GOT3 (cell line): ENCODE measurements at places on chromosomes 3 and 15.

GRCh38 chr3:81932681-81933080, 171.2 kb upstream of the GBE1 start:
- DNase-seq: no peak

DNA sequence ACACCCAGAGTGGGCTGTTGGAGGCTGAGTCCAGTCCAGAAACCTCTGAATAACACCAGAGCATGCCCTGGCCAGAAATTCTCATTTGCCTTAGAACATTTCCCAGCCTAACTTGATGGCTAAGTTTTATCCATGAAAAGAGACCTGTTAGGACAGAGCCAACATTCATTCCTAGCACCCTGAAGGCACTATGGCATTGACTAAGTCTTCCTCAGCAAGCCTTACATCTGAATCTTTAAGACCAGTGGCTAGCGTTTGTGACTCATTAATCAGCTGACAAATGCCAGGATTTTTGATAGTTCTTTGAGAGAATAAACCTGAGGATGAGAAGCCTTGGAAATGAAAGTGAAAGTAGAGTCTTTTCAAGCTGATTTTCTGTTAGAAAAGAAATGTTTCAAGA, 1087.1 kb upstream of the ALCAM start:
- DNase-seq: no peak

- no peak for DNase-seq
Observed at GRCh38 chr3:183745300-183746098, 47.9 kb downstream of the YEATS2 start.

DNA sequence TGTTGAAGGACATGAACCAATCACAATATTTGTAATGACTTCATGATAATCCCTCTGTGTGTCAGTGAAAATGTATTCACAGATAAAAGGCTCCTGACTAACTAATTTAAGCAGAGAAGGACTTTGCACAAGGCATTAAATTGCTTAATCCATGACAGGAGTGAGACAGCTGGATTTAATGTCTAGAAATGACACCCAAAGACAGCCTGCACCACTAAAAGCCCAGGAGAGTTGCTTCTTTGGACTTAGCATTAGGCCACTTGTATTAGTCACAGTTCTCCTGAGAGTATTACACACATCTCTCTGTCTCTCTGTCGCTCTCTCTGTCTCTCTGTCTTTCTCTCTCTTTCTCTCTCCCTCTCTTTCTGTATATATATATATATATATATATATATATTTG, 180.4 kb downstream of the GOLGA8K start:
- no peak for DNase-seq

- DNase-seq: no peak
Observed at GRCh38 chr15:37979671-37980409, 45.4 kb downstream of the TMCO5A start.

GRCh38 chr15:72604794-72605193, 49.7 kb upstream of the GOLGA6B start:
- DNase-seq: no peak

DNA sequence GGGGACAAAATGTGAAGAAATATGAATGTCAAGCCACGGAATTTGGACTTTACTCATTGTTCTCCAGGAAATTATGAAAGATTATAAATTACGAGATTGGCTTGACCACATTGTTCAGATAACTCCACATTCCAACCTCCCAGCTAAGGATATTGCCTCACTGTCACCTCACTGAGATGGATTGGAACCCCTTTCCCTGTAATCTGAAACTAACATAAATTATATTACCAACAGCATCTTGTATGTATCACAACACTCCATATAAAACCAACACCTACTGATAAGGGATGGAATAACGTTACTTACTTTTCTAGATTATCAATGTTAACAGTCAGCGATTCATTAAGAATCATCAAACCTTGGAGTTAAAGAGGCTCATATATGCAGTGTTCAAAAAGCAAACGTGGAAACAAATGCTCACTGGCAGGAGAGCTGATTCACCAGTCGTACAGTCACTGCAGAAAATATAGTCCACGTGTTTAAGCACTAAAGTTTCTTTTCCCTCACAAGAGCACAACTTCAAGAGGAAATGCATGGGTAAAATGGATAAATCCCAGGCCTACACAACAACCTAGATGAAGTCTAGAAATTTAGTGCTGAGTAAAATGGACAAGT, 451.5 kb downstream of the FGF12 start:
- DNase-seq: no peak

GRCh38 chr15:89674526-89674925, 4.6 kb downstream of the PLIN1 start:
- no peak for DNase-seq
